ENCODE measurements at places on chromosomes 2 and 18. TPM values are rescaled to one million over a fixed set of nuclear protein-coding genes. Genes with fewer than 3 reads are reported as not detected.

DNA sequence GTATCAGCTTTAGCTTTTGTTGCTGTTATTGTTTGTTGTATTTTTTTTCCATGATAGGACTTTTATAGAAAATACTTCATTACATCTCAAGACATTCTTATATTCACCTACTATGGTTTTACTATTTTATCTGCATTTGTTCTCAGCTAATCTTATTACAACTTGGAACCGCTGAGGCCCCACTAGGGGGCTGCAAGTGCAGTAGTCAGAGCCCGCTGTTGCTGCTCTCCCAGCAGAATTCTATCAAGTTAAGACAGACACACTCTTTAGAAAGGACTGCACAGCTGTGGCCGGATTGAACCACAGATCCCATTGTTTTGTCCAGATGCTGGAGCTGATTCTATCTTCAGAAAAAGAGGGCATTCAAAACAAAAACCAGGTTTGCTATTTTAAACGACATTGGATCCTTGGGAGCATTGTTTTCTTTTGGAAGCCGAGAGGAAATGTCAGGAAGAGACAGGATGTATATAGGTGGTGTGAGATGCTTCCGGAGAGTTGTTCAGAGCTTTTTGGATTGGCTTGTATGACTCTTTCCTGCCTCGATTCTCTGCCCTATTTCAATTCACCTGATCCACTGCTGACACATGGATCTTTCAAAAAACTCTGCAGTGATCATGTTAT, 105.7 kb upstream of the GAREM1 start:
- no peaks in the 10 kb centered on the region for H3K27me3 ChIP-seq
- H3K4me3 ChIP-seq: no peak overlapping the region
- no peaks in the 10 kb centered on the region for H3K4me1 ChIP-seq
- peak; percentile 69 for DNase-seq

GRCh38 chr18:13382366-13382953, 163.9 kb downstream of the LDLRAD4 start:
- DNase-seq: no peak
- peaks cover 36% of the 10 kb centered on the region for H3K4me1 ChIP-seq
- no peaks in the 10 kb centered on the region for H3K27me3 ChIP-seq
- no peak overlapping the region for H3K27ac ChIP-seq

DNA sequence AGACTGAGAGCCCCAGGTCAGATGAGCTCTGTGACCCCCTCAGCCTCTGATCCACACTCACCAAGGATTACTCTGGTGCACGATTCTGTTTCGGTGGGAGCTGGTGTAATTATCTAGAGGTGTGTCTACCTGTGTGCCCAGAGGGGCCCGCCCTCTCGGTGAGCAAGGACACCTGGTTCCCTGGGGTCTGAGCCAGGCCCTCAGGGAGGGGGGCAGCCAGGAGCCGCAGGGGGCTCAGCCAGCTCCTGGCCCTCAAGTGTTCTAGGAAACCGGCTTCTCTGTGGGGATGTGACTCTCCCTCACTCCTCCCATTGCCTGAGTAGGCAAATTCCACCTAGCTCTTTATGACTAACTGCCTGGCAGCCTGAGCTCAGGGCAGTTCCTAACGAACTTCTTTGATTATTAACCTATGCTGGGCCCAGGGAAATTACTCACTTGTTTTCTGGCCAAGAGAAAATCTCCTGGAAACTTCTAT, 17.4 kb downstream of the AGAP1 start:
- DNase-seq: peak; percentile 62
- H3K36me3 ChIP-seq: no peaks in the 10 kb centered on the region
- H3K27ac ChIP-seq: no peak overlapping the region
- H3K4me3 ChIP-seq: no peak overlapping the region
- no peaks in the 10 kb centered on the region for H3K4me1 ChIP-seq

Gene TNFRSF11A
- 0.56 TPM for total RNA-seq

DNA sequence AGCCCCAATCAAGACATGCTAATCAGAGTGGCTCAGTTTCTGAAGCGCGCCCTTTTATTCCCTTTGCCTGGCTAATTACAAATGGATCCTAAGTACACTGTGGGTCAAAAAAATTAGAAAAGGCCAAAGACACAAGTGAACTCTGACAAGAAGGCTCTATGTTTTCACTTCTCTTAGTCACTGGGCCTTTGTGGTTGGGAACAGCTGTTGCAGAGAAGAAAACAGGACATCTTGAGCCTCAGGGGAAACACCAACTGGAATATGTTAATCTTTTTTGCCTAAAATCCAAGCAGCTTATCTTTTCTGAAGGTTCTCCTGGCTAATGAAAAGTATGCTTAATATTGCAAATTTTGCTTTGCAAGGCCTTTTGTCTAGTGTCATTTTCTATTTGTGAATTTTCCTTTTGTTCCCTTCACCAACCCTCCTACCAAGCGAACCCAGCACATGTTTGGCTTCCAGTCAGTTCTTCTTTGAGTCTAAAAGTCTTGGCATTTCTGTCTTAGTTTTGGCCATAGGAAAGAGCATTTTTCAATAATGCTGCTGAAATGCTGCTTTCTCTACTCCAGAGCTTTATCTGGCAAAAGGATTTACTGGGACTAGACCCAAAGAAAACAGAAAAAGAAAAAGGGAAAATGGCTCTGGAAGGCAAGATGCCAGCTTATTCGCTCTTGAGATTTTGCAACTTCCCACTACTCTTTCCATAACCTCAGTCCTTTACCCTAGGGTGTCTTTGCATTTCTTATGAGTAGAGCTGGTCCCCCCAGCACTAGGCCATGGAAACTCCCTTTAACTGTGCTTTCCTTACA, 440.2 kb upstream of the ST6GAL2 start:
- H3K27ac ChIP-seq: no peak overlapping the region
- H3K36me3 ChIP-seq: no peaks in the 10 kb centered on the region
- H3K4me3 ChIP-seq: no peak overlapping the region
- peak; percentile 91 for DNase-seq

- H3K4me1 ChIP-seq: no peaks in the 10 kb centered on the region
- H3K27me3 ChIP-seq: no peaks in the 10 kb centered on the region
- H3K27ac ChIP-seq: peak overlapping the region; percentile 14
- H3K4me3 ChIP-seq: no peak overlapping the region
Measured at GRCh38 chr2:33383855-33384598, 92.4 kb upstream of the RASGRP3 start.

Measured in cardiac muscle cell (in vitro differentiated cells and primary cell).